ENCODE measurements at places on chromosomes 4 and X. TPM values are rescaled to one million over a fixed set of nuclear protein-coding genes. Genes with fewer than 3 reads are reported as not detected.

GRCh38 chr4:8133897-8134563 is 24.6 kb downstream of the ABLIM2 start:
- DNase-seq: no peak

GRCh38 chr4:6121276-6121850 is 79.0 kb downstream of the JAKMIP1 start:
- DNase-seq: no peak

DNA sequence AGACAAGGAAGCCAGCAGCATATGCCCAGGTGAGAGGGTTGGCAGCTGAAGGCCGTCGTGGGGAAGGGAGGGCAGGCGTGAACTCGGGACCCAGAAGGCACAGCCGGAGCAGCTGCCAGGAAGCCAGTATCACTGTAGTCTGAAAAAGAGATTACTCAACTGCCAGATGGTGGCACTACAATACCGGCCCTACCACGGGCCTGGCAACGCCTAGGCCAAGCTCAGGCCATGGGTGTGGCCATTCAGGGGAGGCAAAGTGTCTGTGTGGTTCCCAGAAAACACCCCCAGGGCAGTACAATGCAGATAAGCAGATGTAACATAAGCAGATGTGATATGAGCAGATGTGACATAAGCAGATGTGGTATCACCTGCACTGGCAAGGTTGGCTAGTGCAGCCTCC is 236.0 kb downstream of the AFAP1 start:
- no peak for DNase-seq

Gene VEGFD
- total RNA-seq: 0.47 TPM

GRCh38 chr4:86497131-86497530 is 97.0 kb upstream of the PTPN13 start:
- DNase-seq: no peak

DNA sequence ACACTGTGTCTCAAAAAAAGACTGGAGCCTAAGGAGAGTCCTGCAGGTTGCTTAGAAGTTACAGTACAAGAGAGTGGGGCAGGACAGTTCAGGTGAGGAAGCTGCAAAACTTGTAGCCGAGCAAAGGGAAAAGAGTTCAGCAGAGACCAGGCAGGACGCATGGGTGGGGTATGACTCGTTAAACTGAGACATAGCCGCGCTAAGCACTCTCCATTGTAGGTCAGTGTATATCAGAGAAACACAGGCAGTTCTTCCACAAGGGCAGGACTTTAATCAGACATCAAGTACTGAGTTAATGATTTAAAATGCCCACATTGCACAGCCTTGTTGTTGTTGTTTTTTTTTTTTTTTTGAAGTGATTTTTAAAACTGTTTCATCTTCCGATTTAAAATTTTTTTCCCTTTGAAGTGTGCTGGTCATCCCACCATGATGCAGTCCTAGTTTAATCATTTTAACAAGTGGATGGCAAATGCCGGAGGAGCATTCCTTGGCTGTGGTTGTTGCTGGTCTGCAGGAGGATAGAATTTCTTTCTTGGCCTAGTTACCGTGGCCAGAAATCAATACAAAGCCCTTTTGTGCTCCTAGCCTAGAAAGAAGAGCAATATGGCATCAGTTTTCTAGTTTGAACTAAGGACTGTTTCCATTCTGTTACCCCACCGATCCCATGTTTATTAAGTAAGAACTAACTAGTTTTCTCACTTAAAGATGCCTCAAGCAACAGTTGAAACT is 10.3 kb downstream of the LAP3 start:
- DNase-seq: no peak

DNA sequence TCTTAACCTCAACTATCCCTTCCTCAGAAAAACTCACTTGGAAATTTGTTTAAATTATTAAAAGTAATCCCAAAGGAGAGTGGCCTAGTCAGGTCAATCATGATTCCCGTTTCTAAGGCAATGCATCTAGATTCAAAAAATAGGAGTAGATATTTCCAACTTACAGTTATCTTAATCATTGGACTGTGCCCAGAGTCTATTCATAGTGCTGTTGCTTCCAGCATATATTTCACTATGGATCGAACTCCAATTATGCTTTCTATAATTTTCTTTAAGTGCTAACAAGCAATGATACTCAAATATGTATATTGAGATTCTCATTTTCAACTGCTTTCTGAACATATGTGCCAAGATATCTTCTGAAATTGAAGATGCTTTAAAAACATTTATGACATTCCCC is 229.2 kb upstream of the NWD2 start:
- DNase-seq: no peak

GRCh38 chrX:81278616-81279015 is 76.7 kb downstream of the SH3BGRL start:
- DNase-seq: no peak

Gene SPIN2A
- 2.2 TPM for total RNA-seq

GRCh38 chr4:154779362-154779947 is 1.6 kb upstream of the RBM46 start:
- DNase-seq: no peak

DNA sequence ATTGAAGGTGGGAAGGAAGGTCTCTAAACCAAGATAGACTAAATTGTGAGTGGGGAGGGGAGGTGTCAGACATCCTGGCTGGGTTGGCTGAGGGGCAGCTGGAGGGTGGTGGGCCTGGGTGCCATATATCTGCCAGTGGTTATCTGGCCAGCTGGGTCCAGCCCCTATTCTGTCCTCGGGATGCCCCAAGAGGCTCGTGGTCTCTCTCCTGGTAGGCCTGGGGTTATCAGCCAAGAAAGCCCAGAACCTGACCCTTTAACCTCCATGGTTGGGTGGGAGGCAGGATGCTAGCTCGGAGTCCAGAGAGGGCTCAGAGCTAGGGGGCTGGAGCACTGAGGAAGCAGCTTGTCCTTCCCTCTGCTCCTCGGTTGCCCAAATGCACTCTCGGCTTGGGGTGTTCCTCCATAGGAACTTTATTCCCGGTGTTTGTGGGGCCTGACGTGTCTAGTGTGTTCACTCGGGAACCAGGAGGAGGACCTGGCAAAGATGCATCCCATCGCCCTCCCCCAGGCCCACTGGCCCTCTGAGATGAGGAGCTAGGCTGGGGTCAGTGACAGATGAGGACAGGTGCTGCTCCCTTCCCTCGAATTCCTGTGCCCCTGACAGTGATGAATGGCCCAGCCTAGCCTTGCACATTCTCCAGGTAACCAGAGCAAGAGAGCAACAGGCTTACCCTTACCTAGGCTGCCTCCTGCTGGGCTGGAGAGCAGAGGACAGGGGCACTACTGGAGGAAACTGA is 5.2 kb upstream of the EFNB1 start:
- DNase-seq: no peak

GRCh38 chr4:2125831-2126230 is 66.7 kb downstream of the NAT8L start:
- DNase-seq: no peak

- no peak for DNase-seq
Measured at GRCh38 chr4:89906777-89907521, 12.3 kb downstream of the MMRN1 start.

Gene SCARB2
- 98.3 TPM for total RNA-seq

Gene CFP
- 0.69 TPM for total RNA-seq

DNA sequence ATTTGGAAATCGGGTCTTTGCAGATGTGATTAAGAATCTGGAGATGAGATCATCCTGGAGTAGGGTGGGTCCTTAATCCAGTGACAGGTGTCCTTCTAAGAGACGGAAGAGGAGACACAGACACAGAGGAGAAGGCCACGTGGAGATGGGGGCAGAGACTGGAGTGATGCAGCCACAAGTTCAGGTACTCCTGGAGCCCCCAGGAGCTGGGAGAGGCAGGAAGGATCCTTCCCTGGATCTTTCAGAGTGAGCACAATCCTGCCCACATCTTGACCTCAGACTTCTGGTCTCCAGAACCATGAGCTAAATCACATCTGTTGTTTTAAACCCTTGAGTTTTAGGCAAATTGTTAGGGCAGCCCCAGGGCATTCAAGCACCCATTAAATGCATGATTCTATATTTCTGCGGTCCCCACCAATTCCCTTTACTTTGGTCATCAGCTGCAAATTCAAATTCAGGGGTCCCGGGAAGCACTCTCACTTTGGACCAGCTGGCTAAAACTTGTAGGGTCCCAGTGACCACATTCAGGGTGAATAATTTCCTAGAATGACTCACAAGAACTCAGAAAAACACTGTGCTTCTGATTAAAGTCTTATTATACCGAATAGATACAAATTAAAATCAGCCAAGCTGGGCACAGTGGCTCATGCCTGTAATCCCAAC is 12.8 kb upstream of the AKAP17A start:
- DNase-seq: no peak

- DNase-seq: no peak
Measured at GRCh38 chrX:24870143-24870542, 145.6 kb downstream of the ARX start.

- no peak for DNase-seq
Measured at GRCh38 chr4:81096566-81096965, 66.1 kb downstream of the BMP3 start.

Gene NRK
- total RNA-seq: 9.8 TPM

Gene SYN1
- total RNA-seq: 6.7 TPM

DNA sequence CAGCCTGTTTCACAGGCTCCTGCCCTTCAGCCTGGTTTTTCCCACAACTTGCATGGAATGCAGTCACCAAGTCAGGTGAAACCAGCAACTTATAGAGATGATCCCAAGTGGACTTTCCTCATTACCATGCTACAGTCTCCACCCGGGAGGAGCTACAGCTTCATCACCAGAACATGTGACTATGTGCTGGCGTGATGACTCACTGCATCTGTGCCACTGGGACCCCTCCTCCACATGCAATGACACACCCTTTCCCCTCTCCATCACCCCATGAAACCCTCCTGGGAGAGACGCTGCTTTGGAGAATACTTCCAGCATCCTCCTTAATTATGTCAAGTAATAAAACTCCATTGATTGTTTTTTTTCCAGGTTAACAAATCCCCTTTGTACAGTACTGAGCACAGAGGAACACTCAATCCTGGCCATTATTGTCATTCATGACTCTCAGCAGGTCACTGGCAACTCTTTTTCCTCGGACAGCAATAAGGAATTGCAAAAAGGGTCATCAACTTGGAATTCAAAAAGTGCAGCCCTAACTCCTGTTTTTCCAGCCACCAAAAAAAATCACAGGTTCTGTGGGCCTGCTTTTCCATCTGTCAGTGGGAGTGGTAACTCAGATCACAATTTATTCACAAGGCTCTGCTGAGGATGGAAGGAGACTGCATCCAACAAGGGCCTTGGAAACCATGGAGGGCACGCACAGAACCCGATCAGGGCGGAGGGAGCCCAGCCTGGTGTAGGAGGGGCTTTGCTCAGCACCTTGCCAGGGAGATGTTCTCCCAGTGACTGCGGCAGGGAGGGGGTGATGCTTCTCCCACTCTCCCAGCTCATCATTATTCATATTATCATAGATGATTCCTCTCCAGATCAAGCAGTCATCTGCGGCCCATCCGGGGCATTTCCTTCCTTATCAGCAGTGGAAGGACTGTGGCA is 17.4 kb downstream of the QDPR start:
- no peak for DNase-seq

DNA sequence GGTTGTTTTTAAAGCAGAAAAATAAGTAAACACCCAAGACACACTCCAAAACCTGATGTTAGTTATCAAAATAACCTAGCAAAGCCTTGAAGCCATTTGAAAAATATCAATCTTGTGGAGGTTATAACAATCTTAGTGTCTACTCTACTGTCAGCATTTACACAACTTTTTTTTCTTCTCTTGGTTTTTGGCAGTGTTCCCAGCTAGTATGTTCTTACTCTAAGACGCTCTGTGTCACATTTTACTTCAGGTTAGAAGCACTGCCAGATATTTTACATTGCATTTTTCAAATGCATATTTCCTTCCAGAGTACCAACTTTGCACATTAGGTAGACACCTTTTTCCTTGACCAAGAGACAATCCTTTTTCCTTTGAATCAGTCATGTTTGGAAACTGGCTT is 114.0 kb upstream of the INPP4B start:
- no peak for DNase-seq

DNA sequence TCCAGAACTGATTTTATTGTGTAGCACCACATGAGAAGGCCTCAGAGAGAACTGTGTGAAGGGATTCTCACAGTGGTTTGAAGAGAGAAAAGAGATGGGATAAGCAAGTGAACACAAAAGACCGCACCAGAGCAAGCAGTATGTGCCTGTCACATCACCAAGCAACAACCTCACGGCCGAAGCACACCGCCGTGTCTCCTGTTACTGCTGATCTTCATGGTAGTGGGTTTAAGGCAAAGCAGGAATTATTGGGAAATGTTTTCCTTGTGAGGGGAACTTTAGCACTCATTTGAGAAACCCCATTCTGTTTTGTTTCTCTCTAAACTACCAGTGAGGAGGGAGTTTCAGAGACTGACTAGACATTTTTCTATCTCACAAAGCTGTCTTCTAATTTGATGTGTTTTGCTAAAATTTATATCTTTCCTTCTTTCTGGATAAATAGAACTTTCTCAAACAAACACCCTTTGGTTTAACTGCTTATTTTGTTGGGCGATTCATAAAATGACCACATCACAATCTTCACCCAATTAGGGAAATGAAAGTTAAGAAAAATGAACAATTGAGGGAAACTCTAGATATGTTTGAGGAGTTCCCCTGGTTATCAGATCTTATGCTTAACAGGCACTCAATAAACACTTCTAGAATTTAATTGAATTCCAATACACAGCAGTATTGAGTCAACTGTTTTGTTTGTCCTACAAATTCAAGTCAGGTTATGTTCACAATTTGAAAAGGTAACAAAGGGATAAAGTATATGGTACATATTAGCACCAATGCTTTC is 16.5 kb downstream of the SH3KBP1 start:
- no peak for DNase-seq

- DNase-seq: no peak
Measured at GRCh38 chr4:149552601-149553000, 263.0 kb downstream of the IQCM start.

- DNase-seq: no peak
Measured at GRCh38 chr4:1937550-1937949, 66.4 kb downstream of the NSD2 start.

Gene XK
- total RNA-seq: 1.1 TPM

- DNase-seq: no peak
Measured at GRCh38 chrX:43269201-43269600, 386.9 kb upstream of the MAOA start.

GRCh38 chrX:27807690-27808089 is at the start of gene MAGEB10:
TSS of gene MAGEB10 (plus strand) at chrX:27807990. CDS start at chrX:27821307, 13,317 bp downstream.
- no peak for DNase-seq

Gene C4orf50
- total RNA-seq: 0.19 TPM

Gene MAGEA10
- total RNA-seq: not detected

- DNase-seq: no peak
Measured at GRCh38 chrX:78655642-78656041, 3.5 kb downstream of the RTL3 start.

DNA sequence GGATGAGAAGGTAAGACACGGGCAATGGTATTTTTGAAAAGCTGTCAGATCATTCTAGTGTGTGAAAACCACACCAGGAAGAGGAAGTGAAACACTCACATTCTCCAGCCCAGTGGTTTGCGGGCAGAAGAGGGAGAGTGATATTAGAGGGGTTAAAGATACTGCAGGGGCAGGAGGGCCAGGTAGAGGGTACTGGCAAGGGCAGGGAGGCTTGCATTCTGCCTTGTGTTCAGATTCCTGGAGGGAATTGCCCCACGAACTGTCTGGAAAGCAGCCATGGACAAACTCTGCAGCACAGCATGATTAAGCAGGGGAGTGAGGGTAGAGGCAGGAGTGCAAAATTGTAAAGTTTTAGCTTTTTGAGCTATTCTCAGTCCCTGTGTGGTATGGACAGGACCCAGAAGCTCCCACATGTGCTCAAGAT is 30.9 kb downstream of the NIPAL1 start:
- DNase-seq: no peak

Data from progenitor cell of endocrine pancreas (in vitro differentiated cells).